ENCODE measurements at places on chromosomes 3 and 15.

DNA sequence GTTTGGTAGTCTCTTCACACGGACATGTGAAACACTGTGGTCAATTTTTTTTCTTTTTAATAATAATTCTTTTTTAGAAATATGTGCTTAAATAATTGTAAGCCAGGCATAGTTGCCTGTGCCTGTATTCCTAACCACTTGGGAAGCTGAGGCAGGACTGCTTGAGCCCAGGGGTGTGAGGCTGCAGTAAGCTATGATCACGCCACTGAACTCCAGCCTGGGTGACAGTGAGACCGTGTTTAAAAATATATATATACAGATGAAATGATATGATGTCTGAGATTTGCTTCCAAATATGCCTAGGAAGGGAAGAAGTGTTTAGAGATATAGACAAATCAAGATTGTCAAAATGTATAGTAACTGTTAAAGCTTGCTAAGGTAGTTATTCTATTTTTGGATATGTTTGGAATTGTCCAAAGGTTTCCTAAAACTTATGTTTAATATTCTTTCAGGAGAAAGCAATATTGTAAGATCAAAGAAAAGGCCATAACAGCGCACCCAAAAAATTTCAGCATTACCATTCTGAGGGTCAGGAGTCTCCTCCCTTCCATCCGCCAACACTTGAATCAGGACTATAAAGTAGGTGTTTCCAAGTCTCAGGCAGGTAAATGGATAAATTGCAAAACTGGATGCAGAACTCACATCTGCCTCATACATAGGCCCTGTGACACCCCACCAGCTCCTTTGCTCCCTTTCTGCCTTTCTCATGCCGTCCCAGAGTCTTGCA, 532 bp upstream of the SELENOT start:
- peak; percentile 10 for DNase-seq

DNA sequence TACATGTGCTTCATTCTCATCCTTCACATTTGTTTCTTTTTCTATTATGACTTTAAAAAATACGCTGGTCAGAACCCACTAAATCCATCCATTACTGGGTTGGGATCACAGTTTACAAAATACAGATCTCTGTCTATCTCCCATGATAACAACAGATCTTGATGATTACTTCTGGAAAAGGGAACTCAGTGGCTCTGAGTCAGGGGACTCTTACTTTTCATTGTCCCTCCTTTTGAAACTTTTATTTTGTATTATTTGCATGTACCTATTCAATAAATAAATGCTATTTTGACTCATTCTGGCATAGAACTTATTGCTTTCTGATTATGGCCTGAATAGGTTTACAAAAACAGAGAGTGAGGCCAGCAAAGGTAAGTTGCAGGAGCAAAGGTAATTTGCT, 11.6 kb upstream of the RASGRP1 start:
- no peak for DNase-seq

- DNase-seq: peak; percentile 35
These were observed 1.4 kb upstream of the TMEM87A start for GRCh38 chr15:42274702-42274989.

DNA sequence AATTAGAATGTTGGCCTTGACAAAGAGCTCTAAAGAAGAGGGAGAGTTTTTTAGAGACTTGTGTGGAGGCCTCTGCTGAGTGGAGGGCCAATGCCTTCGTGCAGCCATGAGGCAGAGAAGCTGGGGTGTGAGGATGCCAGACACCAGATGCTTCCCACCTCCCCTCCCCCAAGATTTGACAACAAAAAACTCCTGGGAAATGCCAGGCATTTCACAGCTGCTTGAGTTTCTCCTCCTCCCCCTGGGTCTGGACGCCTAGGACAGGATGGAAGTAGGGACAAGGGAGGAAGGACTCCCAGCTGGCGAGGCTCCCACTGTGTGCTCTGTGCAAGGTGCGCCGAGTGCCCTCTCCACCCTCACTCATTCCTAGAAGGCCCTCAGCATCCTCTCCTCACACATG, 20.1 kb downstream of the TGM4 start:
- DNase-seq: no peak

- no peak for DNase-seq
These were observed 10.0 kb downstream of the GATA2 start for GRCh38 chr3:128482666-128483656.

GRCh38 chr15:96431786-96432185, 101.3 kb downstream of the NR2F2 start:
- DNase-seq: no peak

GRCh38 chr3:86634361-86634760, 356.6 kb downstream of the VGLL3 start:
- no peak for DNase-seq

- peak; percentile 39 for DNase-seq
These were observed 8.4 kb downstream of the TMEM40 start for GRCh38 chr3:12750658-12751071.

DNA sequence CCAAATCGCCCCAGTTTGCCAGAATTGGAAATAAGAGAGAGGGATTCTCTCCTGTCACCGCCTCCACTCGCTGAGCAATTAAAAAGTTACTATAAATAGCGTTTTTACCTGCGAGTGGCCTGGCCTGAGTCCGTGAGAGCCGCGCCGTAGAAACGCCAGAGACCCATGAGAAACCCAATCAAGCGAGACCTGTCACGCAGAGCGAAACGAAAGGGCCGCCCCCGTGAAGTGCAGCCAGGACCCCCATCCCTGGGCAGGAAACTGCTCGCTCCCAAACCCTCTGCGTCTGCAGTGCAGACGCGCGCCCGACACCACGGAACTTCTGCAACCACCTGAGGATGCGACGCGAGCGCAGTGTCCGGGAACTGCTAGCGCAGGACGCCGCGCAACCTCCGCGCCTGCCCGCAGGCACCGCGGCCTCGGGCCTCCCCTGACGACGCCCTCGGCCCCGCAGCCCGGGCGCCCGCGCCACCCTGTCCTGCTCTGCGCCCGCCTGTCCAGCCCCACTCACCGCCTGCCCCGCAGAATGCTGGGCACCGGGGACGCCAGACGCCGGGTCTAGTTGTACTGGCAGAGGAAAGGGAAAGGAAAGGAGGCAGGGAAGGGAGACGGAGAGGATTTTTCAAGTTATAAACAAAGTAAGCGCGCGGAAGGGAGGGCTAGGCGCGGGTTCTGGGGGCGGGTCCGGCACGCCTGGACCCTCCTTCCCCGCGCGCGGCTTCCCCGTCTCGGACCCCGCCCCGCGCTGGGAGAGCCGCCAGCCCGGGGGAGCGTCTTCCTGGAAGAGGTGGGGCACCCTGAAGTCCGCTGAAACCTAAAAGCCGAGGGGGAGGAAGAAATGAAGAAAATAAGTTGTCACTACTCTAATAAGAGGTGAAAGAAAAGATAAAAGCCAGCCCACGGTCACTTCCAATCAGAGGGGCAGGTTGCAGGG, at the start of gene PLSCR4:
Gene PLSCR4, minus strand, starts transcription at position 657 of the 934 bp plus-strand sequence. CDS start 29,034 bp downstream, outside the sequence.
- no peak for DNase-seq

GRCh38 chr3:109191421-109191820, 54.9 kb downstream of the C3orf85 start:
- DNase-seq: no peak

DNA sequence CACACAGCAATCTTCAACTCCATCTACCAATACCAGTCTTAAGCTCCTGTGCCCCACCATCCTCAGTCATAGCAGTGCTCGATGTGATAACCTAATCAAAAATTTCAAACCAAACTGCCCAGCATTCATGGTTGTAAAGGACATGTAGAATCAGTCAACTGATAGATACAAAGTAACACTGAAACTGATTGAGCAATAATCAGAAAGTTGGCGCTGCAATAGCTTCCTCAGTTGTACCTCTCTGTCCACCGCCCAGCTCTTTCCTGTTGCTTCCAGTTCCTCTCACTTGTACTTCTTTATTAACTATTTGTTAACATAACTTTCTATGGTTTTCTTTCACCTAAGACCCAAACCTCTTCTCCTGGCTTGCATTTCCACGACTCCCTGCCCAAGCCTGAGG, 745.7 kb downstream of the PDCD6IP start:
- DNase-seq: no peak

GRCh38 chr3:196222876-196223595, 6.7 kb downstream of the SLC51A start:
- no peak for DNase-seq

- no peak for DNase-seq
These were observed 28.5 kb downstream of the PLSCR4 start for GRCh38 chr3:146222204-146223046.

DNA sequence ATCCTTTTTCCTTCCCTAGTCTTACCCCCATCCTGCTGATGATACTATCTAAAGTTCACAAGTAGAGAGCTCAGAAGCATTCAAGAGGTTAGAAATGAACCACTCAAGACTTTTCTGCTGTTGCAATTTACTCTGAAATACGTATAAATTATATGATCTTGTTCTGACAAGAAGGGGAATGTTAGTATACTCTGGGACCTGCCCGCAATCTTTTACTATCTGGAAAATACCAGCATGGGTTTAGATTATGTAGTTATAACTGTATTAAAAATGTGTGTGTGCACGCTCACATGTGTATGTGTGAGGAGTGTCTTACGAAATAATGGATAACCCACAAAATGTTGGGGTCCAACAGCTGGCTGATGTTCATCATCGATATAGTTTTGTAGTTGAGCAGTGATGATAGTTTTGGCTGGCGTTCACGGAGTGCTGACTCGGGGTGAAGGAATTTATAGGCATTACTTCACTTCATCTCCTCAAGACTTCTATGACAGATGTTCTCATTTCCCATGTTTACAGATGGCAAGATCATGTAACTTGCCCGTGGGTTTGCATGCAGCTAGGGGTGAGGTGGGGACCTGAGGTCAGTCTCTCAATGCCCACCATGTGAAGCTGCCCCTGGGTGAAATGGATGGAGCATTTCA, 297.5 kb upstream of the LYSMD4 start:
- no peak for DNase-seq

GRCh38 chr3:126358816-126359181, 1.6 kb upstream of the KLF15 start:
- DNase-seq: no peak

DNA sequence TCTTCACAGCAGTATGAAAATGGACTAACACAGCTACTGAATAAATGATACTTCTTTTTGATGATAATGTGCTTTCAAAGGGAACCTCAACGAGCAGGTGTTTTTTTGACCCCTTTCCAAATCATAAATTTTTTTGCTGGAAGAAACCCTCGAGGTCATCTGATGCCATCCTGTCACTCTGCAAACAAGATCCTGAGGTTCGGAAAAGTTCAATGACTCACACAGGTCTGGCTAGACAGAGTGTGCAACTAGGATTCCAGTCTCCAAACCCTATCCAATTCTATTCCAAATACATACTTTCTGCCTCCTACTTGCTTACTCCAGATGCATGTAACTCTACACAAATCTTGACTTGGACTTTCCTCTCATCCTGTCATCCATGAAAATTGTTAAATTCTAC, 124.7 kb downstream of the NEDD4 start:
- DNase-seq: no peak

DNA sequence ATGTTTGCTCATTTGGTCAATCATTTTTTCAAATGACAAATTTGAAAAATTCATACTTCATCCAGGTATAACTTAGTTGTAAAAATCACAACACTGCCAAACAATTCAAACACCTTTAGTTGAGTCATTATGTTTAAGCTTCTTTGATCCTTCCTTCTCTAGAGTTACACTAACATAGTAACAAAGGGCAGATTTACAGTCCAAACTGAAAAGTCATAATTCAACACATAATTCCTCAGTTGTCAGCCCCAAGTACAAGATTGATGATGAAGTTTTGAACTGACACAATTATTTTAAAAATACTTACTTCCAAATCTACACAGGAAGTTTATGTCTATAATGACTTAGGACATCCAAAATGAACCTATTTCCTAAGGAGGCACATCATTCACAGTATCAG, 264.1 kb downstream of the LSAMP start:
- DNase-seq: no peak

DNA sequence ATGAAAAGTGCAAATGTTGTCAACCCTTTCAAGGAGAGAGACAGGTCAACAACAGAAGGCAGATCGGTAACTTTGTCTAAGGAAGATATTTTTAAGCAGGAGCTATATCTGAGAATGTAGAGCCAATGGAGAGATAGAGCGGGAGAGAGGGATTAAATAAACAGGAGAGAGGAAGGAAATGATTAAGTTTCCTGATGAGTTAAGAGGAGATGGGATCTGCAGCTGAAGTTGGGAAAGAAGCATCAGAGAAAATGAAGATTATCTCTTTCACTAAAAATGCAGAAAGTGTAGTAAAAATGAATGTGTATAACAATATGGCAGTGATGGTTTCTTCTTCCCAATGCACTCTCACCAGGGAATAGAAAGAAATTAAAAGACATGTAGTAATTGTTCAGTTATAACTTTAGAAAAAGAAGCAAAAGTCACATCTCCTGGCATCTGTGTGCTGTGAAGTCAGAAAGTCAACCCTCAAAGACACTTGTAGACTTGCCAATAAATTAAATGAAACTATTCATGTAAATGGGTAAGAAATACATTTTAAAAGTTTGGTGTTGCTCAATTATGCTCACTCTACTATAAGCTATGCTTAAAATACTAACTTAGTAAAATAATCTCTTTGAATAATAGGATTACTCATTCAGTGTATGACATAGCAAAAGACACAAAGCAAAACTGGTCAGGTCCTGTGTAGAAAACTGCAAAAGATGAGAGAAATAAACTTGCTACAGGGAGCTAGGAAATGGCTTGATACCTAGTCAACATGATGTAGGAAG, 264.6 kb downstream of the ZIC4 start:
- DNase-seq: no peak

- DNase-seq: no peak
These were observed 103.2 kb upstream of the BNIP2 start for GRCh38 chr15:59792359-59792758.

DNA sequence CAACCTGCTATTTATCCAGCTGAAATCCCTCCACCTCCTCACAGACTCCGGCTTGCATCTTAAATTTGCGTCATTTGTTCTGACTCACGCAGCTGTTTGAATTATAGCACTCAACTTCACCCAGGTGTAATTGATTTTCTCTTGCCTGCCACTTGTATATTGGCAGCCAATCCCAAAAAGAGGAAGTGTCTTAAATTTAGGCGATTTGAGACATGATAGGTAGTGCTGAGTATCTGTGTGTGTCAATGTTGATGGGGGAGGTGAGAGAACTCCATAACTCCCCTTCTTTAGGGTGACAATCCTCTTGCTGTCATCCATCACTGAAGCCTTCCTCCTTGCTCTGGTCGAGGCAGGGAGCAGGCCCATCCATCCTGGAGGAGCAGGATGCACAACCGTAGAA, 77.2 kb upstream of the TPRG1 start:
- DNase-seq: peak; percentile 1

DNA sequence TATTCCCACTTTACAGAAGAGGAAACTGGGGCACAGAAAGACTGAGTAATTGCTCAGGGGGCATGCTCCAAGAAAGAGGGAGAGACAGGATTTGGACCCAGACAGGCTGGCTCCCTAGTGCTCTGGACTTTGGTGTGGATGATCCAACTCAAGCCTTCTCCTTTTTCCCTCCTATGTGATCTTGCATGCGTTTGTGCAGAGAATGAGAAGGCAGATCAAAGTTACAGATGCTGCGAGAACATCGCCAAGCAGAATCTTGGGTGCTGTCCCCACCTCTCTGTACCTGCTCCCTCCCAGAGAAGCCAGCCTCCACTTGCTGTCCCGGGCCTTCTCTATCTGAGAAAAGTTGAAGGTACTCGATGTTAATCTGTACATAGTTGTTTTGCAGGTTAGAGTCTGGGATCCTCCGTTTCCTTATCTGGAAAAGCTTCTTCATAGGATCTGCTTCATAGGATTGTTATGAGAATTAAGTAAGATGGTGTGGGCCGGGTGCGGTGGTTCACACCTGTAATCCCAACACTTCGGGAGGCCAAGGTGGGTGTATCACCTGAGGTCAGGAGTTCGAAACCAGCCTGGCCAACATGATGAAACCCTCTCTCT, 10.2 kb downstream of the GNB5 start:
- no peak for DNase-seq
